AG10803 (cell line): ENCODE measurements at places on chromosomes 2 and 18.

GRCh38 chr2:219057709-219058540, 2.8 kb downstream of the IHH start:
- peak; percentile 53 for DNase-seq

- DNase-seq: no peak
Measured at GRCh38 chr2:95234816-95235215, 27.5 kb downstream of the ZNF892 start.

GRCh38 chr2:174615871-174616436, 18.4 kb upstream of the WIPF1 start:
- peak; percentile 73 for DNase-seq

- no peak for DNase-seq
Measured at GRCh38 chr2:108220942-108221541, 18.7 kb upstream of the SULT1C3 start.

- DNase-seq: no peak
Measured at GRCh38 chr2:163656622-163657280, 79.1 kb downstream of the FIGN start.

DNA sequence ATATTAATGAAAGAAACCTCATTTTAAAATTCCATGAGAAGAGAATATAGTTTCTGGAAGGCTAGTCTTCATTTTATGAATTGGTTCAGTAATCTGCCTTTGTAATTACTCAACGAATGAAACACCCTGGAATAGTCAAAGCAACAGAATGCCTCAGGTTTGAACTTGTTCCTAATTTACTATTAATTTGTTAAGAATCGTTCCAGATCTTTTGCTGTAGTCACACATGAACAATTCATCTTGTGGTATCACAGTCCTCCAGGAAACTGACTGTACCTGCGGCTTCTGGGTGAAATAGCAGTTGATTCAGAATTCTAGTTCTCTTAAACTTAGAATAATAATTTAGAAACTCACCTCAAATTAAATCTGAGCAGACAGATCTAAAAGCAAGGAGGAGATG, 282.7 kb upstream of the MAP2 start:
- no peak for DNase-seq

- no peak for DNase-seq
Measured at GRCh38 chr2:170883683-170884082, 45.4 kb upstream of the GORASP2 start.

- DNase-seq: no peak
Measured at GRCh38 chr2:48240912-48241311, 289.0 kb upstream of the STON1 start.

DNA sequence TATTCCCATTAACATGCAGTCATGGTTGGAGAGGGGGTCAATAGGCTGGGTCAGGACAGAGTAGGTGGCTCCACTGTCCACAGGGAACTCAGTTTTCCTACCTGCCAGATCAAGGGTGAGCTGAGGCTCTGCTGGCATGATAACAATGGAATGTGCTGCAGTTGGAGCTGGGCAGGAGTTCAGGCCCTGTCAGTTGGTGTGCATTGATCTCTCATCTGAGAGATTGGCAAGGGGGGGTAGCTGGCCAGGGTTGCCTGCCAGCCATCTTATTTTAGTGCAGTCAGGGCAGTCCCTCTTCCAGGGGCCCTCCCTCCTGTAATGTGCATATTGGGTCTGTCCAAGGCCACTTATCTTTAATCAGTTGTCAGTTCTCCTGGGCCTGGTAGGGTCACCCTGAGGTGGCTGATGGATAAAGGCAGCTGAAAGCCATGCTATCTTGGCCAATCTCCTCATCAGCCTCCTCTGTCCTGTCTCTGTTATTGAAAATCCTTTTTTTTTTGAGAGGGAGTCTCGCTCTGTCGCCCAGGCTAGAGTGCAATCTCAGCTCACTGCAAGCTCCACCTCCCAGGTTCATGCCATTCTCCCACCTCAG, 38.1 kb upstream of the CCBE1 start:
- DNase-seq: no peak

DNA sequence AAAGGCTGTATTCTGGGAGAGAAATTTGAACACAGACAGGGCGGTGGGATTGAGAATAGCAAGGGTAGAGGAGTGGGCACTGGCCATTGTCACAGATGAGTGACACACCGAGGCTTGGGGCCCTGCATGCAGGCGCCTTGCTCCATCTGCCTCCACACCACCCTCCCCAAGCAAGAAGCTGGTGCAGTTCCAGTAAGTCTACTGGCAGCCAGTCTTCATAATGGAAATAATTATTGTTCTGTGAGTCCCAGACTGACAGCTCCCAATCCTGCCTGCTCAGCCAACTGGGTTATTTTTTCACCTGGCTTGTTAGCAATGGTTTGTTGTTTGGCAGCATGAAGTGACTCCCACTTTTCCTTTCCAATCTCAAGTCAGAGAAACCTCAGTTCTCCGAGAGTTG, 13.0 kb downstream of the TTC32 start:
- DNase-seq: no peak

DNA sequence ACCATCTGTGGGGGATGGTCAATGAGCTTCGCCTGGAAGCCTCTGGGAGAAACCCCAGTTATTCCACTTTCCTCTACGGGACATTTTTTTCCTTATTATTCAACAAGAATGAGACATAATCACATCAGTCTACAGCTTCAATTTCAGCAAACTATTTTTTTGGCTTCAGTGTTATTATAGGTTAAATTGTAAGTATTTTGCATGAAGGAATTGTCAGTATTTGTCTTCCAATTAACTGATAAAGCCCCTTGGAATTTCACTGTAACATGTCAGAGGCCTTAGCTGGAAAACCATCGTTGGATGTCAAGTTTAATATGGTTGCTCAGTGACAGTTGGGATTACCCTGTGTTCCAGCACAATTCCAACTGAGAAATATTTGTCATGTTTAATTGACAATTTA, 480.9 kb upstream of the CHST9 start:
- no peak for DNase-seq

DNA sequence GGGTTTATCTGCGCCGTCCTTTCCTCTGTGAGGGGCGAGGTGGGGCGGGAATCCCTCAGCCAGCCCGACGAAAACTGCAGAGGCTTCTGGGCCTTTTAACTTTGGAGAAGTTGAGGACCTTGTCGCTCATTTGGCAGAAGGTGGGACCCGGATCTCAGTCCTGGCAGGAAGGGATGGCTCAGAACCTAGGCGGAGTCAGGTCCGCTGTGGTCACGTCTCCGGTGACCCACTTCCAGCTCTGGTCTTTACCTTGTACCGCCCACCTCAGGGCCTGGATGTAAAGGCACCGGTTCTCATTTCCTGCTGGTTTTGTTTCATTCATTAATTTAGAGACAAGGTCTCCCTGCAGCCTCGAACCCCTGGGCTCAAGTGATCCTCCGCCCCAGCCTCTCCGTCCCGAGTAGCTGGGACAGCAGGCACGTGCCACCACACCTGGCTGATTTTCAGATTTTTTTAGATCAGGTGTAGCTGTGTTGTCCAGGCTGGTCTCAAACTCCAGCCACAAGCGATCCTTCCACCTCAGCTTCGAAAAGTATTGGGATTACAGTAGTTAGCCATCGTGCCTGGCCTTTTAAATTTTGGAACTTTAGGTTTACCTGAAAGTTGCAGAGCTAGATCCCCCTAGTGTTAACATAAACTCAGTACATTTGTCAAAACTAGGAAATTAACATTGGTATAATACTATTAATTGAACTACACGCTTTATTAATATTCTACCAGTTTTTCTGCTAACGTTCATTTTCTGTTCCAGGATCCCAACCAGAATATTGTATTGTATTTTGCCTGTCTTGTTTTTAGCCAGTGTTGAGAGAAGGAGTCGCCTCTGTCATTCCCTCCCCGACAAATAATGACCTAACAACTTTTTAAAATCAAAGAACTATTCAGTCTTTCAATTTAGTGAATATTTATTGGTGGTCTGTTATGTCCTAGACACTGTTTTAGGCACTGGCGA, 852 bp downstream of the POLI start:
- peak; percentile 36 for DNase-seq

GRCh38 chr2:236536727-236537398, 32.8 kb upstream of the ACKR3 start:
- no peak for DNase-seq

GRCh38 chr2:2738684-2739083, 407.6 kb upstream of the MYT1L start:
- no peak for DNase-seq

DNA sequence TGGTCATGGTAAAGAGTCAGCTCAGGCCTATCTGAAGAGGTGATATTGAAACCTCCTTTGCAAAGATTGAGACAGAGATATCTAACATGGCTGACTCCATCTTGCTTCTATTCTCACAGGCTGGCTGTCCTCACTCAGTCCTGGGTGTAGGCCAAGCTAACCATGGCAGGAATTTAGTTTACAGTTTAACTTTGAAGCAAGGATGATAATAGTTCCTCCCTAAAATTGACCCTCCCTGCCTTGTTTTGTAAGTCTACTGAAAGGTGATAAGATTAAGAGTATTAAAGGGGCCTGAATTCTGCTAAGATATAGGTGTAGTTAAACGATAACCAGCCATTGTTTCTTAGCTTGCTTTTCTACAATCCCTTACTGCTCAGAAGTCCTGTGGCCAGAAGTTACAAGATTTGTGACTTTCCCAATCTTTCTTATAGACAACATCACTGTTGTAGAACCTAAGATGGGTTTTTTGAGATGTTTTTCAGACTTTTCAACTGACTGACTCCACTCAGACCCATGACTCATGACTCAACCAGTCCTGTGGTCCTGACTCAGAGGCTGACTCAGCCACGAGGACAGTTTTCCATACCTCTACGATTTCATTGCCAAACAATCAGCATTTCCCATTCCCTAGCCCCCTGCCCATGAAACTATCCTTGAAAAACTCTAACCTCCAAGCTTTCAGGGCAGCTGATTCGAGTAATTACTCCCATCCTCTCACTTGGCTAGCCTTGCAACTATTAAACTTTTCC, 195.7 kb upstream of the SESTD1 start:
- peak; percentile 91 for DNase-seq

DNA sequence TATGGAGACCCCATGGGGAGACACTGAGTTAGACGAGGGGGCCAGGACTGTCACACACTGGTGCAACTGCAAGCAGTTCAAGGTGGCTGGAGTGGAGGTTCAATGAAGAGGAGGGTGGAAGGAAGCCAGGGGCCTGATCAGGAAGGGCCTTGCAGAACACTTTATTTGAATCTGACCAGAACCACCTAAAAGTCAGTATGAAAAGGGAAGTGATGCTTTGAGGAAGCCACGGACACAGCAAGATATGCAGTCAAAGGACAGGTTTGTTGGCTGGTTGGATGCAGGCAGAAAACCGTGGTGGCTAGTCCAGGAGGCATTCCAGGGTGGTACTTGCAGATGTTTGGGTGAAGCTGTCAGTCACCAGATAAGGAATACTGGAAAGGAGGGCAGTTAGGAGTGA, 3.5 kb upstream of the FAM124B start:
- DNase-seq: no peak

DNA sequence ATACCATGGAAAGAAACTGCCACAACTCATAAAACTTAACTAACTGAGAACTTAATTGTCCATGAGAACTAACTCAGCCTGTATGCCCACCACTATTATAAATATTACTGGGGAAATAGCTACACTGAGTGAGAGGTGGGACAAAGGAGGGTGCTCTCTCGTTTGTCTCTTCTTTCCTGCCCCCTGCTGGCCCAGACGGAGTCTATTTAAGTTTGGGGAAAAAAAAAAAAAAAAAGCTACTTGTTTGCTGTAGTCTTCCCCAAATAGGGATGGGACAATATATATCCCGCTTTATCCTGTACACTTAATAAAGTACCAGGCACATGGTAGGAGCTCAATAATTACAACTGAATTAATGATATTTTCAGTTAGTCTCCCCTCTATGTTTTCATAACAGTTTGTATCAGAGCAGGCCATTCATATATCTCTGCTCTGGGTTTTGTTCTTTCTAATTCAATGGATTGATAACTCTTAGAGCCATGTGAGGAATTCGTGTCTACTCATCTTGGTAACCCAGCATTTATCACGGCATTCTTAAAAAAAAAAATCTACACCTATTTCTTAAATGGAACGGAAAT, 647.6 kb upstream of the PKDCC start:
- no peak for DNase-seq

DNA sequence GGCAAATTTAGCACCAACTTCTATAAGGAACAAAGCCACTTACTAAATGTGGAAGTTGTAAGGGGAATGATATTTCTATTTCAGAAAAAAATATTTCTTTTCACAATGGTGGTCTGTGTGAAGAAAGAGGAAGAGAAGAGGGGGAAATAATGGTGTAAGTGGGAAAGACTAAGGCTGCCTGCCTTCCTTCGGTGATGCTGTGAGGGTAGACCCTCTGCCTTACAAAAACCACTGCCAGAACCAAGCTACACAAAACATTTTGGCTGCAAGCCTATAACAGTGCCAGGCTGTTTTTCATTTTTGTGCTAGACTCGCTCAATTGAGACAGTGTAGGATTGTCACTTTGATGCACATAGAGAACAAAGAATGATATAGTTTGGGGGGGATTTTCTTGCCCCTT, 286.6 kb downstream of the ZEB2 start:
- DNase-seq: no peak

GRCh38 chr2:43194121-43194869, 32.1 kb downstream of the ZFP36L2 start:
- DNase-seq: no peak

- peak; percentile 93 for DNase-seq
Measured at GRCh38 chr2:215652388-215652787, 216.5 kb upstream of the FN1 start.

DNA sequence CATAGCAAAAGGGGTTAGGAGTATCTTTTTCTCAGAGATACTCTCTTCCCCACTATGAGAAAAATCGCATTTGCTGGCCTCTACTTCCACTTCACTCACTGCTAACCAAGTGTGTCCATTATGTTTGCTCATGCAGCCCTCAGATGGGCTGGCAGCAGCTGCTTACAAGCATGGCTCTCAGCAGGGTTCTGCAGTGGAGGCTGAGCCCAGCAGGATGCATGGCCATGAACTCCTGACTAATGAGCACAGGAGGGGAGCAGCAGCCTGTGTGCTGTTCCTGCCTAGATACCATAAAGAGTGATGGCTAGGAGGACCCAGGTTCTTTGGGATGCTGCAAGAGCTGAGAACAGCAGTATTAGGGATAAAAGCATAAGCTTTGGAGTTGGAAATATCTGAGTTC, 316.9 kb upstream of the THSD7B start:
- DNase-seq: no peak

- peak; percentile 3 for DNase-seq
Measured at GRCh38 chr2:169975221-169975620, 148.0 kb downstream of the UBR3 start.

- DNase-seq: peak; percentile 93
Measured at GRCh38 chr2:46119453-46119852, 177.8 kb upstream of the EPAS1 start.

GRCh38 chr2:23231865-23232264, 153.1 kb upstream of the KLHL29 start:
- no peak for DNase-seq

GRCh38 chr2:130387804-130388203, 31.9 kb downstream of the PTPN18 start:
- DNase-seq: no peak

- DNase-seq: no peak
Measured at GRCh38 chr2:9419541-9419940, 3.8 kb downstream of the ITGB1BP1 start.
